ENCODE measurements at places on chromosomes 4 and X.

GRCh38 chr4:8664976-8665375 lies 72.4 kb downstream of the CPZ start:
- no peak for DNase-seq

- no peak for DNase-seq
Measured at GRCh38 chrX:111470681-111471403, 40.6 kb upstream of the SERTM2 start.

DNA sequence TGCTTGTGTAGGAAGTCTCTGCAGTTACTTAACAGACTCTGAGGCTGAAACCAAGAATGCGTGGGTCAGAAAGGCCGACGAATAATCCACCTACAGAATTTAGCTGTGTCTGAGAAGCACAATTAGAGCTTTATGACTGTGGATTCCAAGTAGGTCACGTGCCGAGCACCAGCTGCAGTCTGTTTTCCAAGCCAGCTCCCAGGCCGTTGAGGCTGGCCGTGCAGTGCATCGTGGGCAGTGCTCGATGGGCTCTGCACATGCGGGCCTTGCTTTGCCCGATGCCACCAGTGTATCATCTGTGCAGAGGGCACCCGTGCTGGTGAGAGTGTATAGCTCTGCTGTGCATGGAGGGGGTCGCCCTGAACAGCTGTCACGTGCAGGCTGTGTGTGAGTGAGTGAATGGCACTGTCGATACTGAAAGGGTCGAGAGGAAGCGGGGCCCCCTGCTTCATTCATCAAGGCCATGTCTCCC lies 67.5 kb upstream of the CLDN34 start:
- no peak for DNase-seq

GRCh38 chr4:5998333-5998936 lies 19.8 kb downstream of the C4orf50 start:
- peak; percentile 50 for DNase-seq

DNA sequence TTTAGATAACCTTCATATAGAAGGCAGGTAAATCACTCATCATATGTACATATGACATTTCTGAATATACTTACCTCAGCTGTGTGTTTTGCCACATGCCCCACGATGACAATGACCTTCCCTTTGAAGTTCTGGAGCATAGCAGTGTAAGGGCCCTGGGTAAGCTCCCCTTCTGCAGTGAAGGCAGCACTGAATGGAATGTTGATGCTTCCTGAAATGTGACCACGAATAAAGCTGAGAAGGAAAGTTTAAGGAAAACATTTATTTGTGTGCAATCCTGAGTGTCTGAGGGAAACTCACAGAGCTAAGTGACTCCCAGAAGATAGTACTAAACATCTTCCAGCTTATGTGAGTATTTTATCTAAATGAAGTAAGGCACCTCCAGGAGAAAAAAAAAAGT lies 200.1 kb downstream of the NPNT start:
- DNase-seq = no peak

DNA sequence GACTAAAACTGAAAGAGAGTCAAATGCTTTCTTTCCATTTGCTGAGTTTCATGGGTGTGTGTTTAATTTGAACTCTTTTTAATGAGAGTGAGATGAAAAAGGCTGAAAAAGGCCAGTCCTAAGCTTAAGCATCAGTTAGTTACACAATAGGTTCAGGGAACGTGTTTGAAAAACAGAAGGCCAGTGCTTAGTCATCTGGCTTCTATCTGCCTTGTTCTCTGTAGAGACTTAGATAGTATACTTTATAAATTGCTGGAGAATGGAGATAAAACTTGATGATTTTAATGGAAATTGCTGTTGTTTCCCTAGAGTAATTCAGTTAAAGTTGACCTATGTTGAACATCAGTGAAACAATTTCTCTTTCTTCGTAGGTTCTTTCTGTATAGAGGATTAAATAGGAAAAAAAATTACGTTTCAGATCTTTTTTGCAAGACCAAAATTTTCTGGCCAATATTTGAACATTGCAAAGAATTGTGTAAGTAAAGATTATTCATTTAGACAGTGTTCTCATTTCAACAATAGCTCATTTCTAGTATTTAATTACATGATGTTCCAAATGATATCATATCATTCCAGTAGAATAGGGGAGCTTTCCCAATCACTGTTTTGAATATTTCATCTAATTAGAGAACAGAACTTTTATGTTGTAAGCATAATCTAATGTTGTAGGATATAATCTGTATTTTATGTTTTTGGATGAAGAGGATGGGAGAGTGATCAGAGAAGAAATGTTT lies 1088.8 kb downstream of the ADGRL3 start:
- no peak for DNase-seq

DNA sequence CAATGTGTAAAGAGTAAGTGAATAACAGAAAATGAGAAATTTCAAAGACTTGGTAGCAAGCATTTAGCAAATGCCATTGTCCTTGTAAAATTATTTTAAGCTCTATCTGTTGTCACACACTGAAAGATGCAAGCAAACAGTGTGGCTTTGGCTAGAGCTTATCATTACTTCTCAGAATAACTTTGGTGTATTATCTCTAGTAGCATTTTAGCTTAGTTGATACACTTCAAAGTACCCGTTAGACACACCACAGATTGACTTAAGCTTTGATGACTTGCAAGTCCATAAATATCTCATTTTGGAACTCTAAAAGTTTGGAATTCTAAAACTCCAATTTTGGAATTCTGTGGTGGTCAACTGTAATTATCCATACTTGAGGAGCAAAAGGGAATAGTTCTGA lies 98.6 kb downstream of the PDLIM5 start:
- DNase-seq = no peak

- DNase-seq = no peak
Measured at GRCh38 chrX:45751156-45751555, 550.5 kb upstream of the DIPK2B start.

DNA sequence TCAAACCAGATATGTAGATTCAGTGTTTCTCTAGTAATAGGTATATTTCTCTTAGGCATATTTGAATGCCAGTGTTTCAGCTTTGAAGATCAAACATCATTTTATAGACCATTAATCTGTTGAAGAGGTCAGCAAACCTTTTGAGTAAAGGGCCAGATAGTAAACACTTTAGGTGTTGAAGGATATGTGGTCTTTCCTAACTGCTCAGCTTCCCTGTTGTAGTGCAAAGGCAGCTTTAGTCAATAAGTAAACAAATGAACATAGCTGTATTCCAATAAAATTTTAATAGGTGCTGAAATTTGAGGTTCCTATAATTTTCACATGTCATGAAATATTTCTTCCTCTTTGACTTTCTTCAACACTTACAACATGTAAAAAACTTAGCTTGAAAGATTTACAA lies 201.6 kb downstream of the ADGRL3 start:
- no peak for DNase-seq

DNA sequence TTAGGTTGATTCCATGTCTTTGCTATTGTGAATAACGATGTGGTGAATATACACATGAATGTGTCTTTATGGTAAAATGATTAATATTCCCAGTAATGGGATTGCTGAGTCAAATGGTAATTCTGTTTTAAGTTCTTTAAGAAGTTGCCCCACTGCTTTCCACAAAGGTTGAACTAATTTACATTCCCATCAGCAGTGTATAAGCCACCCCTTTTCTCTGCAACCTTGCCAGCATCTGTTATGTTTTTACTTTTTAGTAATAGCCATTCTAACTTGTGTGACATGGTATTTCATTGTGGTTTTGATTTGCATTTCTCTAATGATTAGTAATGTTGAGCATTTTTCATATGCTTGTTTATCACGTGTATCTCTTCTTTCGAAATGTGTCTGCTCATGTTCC lies 503.3 kb downstream of the PCDH18 start:
- DNase-seq = no peak

DNA sequence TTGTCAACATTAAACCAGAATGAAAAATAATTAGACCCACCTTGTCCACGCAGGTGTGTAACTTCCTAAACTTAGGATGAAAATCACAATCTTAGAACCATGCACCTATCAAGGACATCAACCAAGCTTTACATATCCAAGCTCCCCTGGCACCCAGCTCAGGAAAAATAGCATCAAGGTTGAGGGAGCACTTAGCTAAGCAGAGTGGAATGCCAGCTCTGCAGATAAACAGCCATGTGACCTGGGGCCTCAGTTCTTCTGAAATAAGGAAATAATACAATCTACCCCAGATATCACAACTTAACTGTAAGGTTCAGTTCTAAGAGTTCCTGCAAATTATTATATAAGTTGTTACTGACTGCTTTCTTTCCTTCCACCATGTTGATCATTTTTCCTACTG lies 64.7 kb downstream of the DHX15 start:
- no peak for DNase-seq

DNA sequence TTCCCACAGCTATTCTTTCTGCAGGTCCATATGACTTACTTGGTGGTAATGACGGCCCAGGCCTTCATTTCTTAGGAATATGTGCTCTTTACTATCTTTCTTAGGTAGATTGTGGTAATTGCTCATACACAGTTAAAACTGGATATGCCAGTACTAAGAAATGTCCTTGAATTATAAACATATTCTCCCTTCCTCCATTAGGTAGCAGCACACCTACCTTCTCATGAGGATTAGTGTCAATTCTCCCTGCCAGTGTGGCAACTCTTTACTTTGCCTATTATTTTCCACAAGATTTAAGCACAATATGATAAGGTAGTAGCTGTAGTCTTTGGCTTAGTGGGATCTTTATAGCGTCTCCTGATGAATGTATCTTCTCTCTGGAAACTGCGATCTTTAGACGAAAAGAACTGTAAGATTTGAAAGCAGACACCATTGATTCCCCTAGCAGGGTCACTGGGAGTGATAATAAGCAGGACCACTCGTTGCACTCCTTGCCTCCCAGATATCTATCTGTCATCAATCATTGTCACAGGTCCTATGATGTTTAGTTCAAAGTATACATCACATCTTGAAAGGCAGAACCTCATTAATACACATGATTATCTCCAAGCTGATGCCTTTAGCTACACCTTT lies 1240.7 kb downstream of the C4orf33 start:
- no peak for DNase-seq

DNA sequence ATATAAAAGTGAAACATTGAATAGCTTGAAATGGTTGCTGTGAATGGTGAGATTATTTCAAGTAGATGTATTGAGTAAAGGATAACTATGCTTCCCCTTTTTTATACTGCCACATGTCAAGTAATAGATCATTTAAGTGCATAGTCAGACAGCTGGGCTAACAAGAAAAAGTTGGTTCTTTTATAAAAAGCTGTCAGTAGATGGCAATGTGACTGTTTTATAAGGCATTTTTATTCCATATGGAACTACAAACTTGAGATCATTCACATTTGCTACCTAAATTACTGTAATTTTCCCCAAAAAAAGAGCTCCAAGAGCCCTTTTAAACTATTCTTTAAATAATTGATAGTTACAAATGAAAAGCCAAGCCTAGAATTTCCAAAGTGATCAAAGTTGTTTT lies 831.0 kb downstream of the C4orf33 start:
- DNase-seq = no peak

- no peak for DNase-seq
Measured at GRCh38 chrX:123859409-123859845, 426 bp upstream of the XIAP start.

DNA sequence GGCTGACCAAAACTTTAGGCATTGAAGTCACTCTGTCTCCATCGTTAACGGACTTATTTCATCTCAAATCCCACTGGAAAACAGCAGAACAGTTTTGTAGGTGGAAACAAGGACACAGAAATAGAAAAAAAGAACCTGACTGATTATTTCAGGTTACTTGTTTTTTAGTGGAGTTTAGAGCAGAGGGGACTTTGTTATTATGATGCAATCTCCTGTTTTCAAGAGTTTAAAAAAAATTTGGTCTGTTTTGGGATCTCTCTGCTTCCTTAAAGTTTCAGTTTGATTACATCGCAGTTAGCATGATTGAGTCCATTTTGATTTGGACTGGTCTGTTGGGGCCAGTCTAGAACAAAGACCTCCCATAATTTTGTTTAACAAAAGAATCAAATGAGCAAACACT lies 13.6 kb downstream of the PROM1 start:
- DNase-seq = no peak

GRCh38 chrX:45138525-45138924 lies 62.2 kb downstream of the DIPK2B start:
- DNase-seq = no peak

GRCh38 chrX:75786290-75786689 lies 1.2 kb upstream of the MAGEE2 start:
- no peak for DNase-seq

DNA sequence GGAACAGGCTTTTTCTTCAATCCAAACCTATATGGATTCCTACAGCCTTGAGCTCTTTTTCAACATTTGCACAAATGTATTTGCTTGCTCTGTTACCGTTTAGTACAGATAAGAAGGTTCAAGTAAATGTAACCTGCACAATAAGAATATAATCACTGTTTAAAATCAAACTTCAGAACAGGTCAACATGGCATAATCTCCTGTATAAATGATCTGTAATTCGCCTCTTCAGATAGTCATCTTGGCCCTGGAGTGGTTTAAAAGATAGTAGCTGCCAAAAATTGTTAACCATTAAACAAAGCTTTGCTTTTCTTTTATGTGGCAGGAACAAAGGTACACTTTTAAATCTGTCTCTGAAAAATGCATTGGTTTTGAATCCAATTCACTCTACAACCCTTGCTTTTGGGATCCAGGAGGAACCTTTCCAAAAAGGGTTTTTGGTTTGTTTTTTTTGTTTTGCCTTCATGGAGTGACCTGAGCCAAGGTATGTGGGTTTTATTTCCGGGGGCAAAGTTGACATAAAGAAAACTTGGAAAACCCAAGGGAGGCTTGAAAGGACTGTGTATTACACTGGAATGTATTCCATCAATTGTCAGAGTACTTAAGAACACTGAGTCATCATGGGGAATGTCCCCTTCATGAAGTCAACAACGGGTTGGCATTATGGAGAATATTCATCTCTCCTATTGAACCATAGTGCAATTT lies 210.4 kb upstream of the HCCS start:
- no peak for DNase-seq

DNA sequence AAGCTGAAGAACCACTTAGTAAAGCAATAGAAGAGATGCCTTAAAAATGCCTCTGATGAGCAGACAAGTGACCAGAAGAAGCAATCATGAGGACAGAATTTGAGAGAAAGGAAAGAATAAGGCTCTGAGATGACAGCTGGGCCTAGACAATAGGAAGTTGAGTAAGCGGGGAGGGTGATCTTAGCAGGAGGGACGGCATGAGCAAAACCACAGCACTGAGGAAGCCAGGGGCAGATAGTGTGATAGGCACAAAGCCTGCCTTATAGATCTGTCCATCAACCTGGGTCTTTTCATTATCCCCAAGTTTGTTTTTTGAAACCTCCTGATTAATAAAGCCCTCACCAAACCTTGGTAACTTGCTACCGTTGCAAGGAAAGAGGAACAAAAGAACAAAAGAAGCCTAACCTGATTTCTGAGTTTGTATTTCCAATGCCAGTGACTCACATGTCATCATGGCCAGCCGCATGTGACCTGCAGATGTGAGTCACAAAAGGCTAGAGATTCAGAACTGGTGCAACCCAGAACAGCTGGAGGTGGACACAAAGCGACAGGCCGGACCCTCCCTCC lies 55.7 kb upstream of the PPARGC1A start:
- DNase-seq = no peak
